ENCODE measurements at places on chromosomes 6 and 20. TPM values are rescaled to one million over a fixed set of nuclear protein-coding genes. Genes with fewer than 3 reads are reported as not detected.

The TULP1 gene
- total RNA-seq, result 0.09 TPM

- no peak for DNase-seq
- H3K4me1 ChIP-seq, result peaks cover 13% of the 10 kb centered on the region
- no peaks in the 10 kb centered on the region for H3K27me3 ChIP-seq
- H3K4me3 ChIP-seq, result no peak overlapping the region
- no peak overlapping the region for H3K27ac ChIP-seq
These were observed 146.2 kb upstream of the CARMIL1 start for GRCh38 chr6:25132934-25133333.

- H3K4me3 ChIP-seq, result no peak overlapping the region
- no peak for DNase-seq
- H3K36me3 ChIP-seq, result no peaks in the 10 kb centered on the region
- no peaks in the 10 kb centered on the region for H3K27me3 ChIP-seq
- no peaks in the 10 kb centered on the region for H3K4me1 ChIP-seq
These were observed 104.0 kb upstream of the ZFP64 start for GRCh38 chr20:52295556-52295955.

DNA sequence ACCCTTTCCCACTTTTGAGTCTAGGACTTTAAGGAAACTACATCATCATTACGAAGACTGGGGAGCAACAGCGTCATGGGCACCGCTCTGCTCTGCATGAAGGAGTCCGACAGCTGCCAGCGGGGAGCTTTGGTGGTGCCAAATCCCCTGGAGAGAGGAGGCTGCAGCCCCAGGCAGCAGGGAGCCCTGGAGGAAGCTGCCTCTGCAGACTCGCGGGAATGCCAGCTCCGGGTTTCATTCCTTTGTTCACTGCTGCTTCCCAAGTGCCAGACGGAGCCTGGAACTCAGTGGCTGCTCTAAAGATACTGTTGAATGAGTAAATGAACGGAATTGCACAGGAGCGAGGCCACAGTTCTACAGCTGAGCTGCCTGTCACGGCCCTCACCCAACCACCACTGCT lies 196.5 kb upstream of the THBS2 start:
- no peaks in the 10 kb centered on the region for H3K4me1 ChIP-seq
- no peaks in the 10 kb centered on the region for H3K27me3 ChIP-seq
- H3K27ac ChIP-seq, result no peak overlapping the region
- no peaks in the 10 kb centered on the region for H3K36me3 ChIP-seq

DNA sequence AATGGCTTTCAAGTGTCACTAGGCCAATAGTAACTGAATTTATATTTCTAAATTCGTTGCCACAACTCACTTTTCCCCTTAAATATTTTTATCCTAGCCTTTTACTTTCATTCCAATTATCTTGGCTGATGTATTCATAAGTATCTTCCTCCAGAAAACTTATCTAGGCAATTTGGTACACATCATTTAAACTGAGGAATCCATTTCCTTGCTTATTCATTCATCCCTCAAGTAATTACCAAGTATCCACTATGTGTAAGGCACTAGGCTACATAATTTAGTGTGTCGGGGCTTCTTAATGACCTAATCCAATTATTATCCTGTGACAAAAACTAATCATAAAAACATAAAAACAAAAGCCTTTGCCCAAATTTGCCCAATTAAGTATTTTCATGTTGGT lies 258.3 kb upstream of the TCF21 start:
- no peak overlapping the region for H3K4me3 ChIP-seq
- DNase-seq, result no peak
- no peak overlapping the region for H3K27ac ChIP-seq
- H3K36me3 ChIP-seq, result no peaks in the 10 kb centered on the region
- H3K27me3 ChIP-seq, result no peaks in the 10 kb centered on the region

DNA sequence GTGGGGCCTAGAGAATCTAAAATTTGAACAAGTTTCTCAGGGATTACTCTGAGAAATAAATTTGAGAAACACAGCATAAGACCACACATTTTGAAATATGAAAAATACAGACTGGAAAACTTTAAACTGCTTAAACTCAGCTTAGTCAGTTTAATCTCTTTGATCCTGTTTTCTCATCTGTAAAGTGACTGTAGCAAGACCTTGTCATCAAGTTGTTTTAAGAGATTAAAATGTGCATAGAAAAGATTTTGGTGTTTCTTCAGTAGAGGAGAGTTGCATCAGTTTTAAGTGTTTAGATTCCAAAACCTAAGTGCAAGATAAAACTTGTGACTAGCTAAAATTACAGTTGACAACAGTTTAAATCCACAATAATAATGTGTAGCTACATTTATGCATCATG lies 8.1 kb upstream of the BCKDHB start:
- H3K27me3 ChIP-seq, result no peaks in the 10 kb centered on the region
- H3K27ac ChIP-seq, result no peak overlapping the region
- H3K4me3 ChIP-seq, result no peak overlapping the region
- no peaks in the 10 kb centered on the region for H3K36me3 ChIP-seq

DNA sequence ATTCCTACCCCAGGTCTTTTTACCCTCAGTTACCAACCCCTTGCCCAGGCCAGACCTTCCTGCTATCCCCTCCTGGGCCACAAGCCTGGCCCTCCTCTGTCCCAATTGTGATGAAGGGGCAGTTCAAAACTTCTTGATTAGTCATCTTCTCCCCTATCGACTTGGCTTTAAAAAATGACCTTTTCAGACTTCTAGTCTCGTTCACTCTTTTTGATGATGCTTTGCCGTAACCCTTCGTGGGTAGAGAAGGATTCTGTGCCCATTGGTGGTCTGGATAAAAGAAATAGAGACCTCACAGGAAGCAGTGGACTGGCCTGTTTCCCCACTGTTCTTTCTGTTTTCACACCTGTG lies 5.5 kb downstream of the VEGFA start:
- no peak overlapping the region for H3K4me3 ChIP-seq
- no peak for DNase-seq
- peaks cover 12% of the 10 kb centered on the region for H3K36me3 ChIP-seq
- H3K27me3 ChIP-seq, result peaks cover 28% of the 10 kb centered on the region
- H3K27ac ChIP-seq, result no peak overlapping the region
